Astrocyte (in vitro differentiated cells and primary cell): ENCODE measurements at places on chromosomes 6 and 20.

- peak overlapping the region; percentile 64 for H3K27ac ChIP-seq
- no peaks in the 10 kb centered on the region for H3K36me3 ChIP-seq
- H3K4me3 ChIP-seq, result no peak overlapping the region
- H3K27me3 ChIP-seq, result no peaks in the 10 kb centered on the region
Measured at GRCh38 chr6:139981066-139981624, 606.7 kb upstream of the CITED2 start.

GRCh38 chr6:127030836-127031235 lies 87.6 kb upstream of the RSPO3 start:
- H3K4me3 ChIP-seq, result no peak overlapping the region
- H3K36me3 ChIP-seq, result no peaks in the 10 kb centered on the region
- DNase-seq, result no peak
- H3K27me3 ChIP-seq, result no peaks in the 10 kb centered on the region
- no peaks in the 10 kb centered on the region for H3K4me1 ChIP-seq

DNA sequence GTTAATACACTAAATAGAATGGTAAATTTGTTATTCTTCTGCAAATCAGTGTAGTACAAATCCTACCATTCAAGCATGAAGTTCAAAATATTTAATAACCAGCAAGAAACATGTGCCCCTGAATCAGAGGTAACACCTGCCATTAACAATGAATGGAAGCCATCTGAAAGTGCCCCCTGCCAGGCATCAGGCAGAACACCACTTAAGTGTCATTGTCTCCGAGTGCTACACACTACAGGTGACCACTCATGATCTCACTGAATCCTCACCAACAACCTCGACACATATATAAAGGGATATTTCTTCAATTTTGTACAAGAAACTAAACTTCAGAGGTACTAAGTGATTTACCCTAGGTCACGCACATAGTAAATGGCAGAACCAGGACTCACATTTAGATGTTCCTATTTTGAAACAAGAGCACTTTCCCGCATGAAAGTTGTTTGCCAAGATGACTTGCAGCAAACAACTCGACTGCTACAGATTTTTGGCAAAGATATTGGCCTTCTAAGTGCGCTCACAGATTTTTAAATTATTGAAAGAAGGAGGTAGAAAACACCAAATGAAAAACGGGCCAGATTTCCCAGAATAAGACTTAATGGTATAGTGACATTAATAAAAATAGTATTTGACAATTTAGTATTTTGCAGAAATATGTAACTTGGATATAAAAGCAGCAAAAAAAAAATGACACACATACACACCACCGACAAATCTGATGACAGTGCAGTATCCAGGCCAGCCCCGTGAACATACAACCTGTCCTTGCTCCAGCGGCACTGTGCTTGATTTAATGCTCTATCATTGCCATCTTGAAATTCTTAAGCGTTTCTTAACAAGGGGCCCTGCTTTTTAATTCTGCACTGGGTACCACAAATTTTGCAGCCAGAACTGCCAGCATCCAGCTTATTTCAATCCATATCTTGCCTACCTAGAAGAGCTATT lies 274.5 kb downstream of the ALDH8A1 start:
- H3K36me3 ChIP-seq, result no peaks in the 10 kb centered on the region
- H3K27ac ChIP-seq, result no peak overlapping the region
- no peak for DNase-seq
- H3K4me1 ChIP-seq, result peaks cover 16% of the 10 kb centered on the region

DNA sequence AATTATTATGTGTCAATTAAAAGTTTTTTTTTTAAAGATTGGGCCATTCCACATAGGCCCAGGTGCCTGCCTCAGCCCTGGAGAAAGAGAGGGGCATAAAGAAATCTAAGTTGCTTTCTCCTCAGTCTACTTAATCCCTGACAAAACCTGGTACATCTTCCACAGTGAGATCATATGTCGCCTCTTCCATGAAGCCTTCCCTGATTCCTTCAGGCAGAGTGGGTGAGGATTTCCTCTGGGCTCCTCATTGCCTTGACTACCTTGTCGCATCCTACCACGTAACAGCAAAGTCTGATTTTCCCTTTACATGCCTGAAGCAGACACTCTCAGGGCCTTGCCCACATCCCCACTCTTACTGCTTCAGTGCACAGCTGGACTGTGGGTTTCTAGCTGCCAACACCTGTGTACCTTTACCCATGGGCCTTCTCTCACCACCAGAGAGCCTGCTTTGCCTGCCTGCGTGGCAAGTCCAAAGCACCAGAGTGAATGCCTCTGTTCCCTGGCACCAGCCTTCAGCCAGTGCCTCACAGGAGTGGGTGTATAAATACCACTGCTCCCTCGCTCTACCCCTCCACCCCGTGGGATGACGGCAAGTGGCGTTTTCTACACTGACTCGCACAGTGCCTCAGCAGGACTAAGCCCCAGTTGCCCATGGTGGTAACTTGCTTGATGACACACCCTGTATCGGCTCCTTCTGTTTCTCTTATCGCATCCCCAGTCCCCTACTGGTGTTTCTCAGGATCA lies 68.0 kb downstream of the EYA2 start:
- H3K27me3 ChIP-seq, result no peaks in the 10 kb centered on the region
- no peak overlapping the region for H3K4me3 ChIP-seq
- no peak overlapping the region for H3K27ac ChIP-seq
- H3K4me1 ChIP-seq, result peaks cover 14% of the 10 kb centered on the region

DNA sequence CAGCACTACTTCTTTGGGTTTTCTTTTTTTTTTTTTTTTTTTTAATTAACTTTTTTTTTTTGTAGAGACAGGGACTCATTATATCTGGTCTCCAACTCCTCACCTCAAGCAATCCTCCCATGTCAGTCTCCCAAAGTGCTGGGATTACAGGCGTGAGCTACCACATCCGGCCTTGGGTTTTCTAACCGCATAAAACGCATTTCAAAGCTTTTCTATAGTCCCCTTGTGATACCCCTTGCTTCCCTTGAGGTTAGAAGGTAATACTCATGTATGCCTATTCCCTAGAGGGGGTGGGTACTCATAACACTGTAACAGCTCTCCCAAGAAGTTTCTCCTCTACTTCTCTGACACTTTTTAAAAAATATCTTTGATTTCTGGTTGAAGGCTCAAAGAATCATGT lies 23.9 kb upstream of the ASCC3 start:
- no peaks in the 10 kb centered on the region for H3K36me3 ChIP-seq
- H3K4me3 ChIP-seq, result no peak overlapping the region
- H3K27me3 ChIP-seq, result no peaks in the 10 kb centered on the region
- no peaks in the 10 kb centered on the region for H3K4me1 ChIP-seq
- no peak for DNase-seq

- no peak for DNase-seq
- no peak overlapping the region for H3K27ac ChIP-seq
- H3K27me3 ChIP-seq, result peaks cover 12% of the 10 kb centered on the region
- H3K4me3 ChIP-seq, result no peak overlapping the region
Measured at GRCh38 chr6:3450888-3451287, 6.0 kb downstream of the SLC22A23 start.

GRCh38 chr6:4004249-4004648 lies 74.7 kb downstream of the FAM217A start:
- H3K4me1 ChIP-seq, result peaks cover 3% of the 10 kb centered on the region
- H3K27ac ChIP-seq, result no peak overlapping the region
- no peak for DNase-seq
- no peak overlapping the region for H3K4me3 ChIP-seq
- H3K36me3 ChIP-seq, result no peaks in the 10 kb centered on the region

GRCh38 chr20:49284818-49285217 lies 7.0 kb upstream of the ZNFX1 start:
- peak overlapping the region; percentile 28 for H3K4me3 ChIP-seq
- no peaks in the 10 kb centered on the region for H3K27me3 ChIP-seq
- H3K4me1 ChIP-seq, result peaks cover 68% of the 10 kb centered on the region
- DNase-seq, result no peak

- H3K27ac ChIP-seq, result no peak overlapping the region
- H3K4me1 ChIP-seq, result no peaks in the 10 kb centered on the region
- DNase-seq, result peak; percentile 31
- no peaks in the 10 kb centered on the region for H3K36me3 ChIP-seq
Measured at GRCh38 chr6:161279677-161280415, 6.0 kb upstream of the AGPAT4 start.

DNA sequence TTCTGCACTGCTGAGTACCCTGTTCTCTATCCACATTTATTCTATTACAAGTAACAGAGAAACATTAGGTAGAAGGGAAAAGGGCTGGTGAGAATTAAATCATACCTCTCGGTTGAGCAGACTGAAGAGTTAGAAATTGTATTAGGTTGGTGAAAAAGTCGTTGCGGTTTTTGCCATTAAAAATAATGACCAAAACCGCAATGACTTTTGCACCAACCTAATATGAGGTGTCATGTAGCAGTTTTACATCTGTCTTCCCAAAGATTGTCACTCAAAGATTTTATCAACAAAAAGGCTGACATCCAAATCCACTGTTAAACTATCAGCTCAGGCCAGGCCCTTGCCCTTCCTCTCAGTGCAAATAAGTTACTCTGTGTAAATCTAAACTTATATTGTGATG lies 28.3 kb upstream of the GRIK2 start:
- no peak for DNase-seq
- no peaks in the 10 kb centered on the region for H3K36me3 ChIP-seq
- H3K4me1 ChIP-seq, result no peaks in the 10 kb centered on the region

GRCh38 chr6:148501178-148501590 lies 158.5 kb downstream of the SASH1 start:
- H3K27ac ChIP-seq, result peak overlapping the region; percentile 75
- DNase-seq, result peak; percentile 98
- H3K36me3 ChIP-seq, result no peaks in the 10 kb centered on the region
- H3K4me3 ChIP-seq, result no peak overlapping the region
- H3K4me1 ChIP-seq, result peaks cover 24% of the 10 kb centered on the region

DNA sequence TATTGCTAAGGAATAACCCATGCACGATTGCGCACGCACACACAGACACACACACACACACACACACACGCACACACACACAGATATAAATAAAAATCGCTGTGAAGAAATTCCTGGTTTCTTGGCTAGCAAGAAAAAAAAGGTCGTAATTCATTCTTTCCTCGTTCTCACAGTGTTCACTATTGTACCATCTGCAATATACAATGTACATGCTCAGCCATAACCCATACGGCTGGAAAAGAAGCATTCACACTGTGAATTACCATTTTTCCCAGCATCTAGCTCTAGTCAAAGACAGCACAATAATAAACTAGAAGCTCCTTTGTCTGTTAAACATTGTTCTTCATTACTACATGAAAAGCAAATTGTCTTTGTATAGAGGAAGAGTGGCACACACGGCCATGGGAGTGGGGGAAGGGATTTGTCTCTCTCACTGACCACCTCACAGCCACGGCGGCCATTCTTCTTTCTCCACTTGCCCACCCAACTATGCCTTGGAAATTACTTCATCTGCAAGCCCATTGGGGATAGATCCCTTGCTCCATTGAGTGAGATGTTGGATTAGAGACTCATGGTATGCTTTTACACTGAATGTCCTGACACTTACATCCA lies 115.3 kb upstream of the ID4 start:
- H3K27ac ChIP-seq, result no peak overlapping the region
- no peaks in the 10 kb centered on the region for H3K36me3 ChIP-seq
- H3K4me1 ChIP-seq, result peaks cover 7% of the 10 kb centered on the region
- H3K27me3 ChIP-seq, result no peaks in the 10 kb centered on the region
- H3K4me3 ChIP-seq, result no peak overlapping the region

DNA sequence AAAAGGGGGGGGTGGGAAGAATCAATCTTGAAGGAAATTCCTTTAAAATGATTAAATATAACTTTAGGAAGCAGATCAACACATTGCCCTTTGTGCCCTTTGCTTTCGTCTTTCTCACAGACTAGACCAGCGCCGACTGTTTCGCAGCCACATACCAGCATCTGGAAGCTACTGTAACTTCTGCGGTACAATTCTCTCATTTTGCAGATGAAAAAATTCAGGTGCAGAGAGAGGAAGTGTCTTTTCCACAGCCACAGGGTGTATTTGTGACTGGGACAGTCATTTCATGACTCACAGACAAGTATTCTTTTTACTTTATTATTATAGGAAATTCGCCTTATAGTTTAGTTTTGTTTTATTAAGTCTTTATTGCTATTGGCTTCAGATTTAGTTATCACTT lies 84.2 kb downstream of the UST start:
- H3K27me3 ChIP-seq, result no peaks in the 10 kb centered on the region
- H3K36me3 ChIP-seq, result no peaks in the 10 kb centered on the region
- no peak for DNase-seq
- H3K4me1 ChIP-seq, result peaks cover 3% of the 10 kb centered on the region

DNA sequence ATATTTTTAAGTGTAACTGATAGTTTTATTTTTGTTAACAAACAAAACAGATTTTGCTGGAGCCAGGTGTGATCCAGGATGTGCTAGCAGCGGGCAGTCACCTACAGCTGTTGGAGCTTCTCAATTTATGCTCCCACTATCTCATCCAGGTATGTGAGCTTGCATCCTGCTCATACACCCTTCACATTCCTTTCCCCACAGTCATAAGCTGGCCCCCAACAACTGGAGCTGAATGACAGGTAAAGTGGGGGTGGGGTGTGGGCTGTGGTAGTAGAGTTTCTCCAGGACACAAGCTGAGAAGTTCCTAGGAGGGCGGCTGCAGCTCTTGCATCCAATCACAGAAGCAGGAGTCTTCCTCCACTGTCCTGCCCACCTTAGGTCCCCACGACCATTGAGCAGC lies 140.1 kb downstream of the KLHL32 start:
- H3K27ac ChIP-seq, result no peak overlapping the region
- no peaks in the 10 kb centered on the region for H3K36me3 ChIP-seq
- no peaks in the 10 kb centered on the region for H3K4me1 ChIP-seq
- H3K27me3 ChIP-seq, result peaks cover 9% of the 10 kb centered on the region

DNA sequence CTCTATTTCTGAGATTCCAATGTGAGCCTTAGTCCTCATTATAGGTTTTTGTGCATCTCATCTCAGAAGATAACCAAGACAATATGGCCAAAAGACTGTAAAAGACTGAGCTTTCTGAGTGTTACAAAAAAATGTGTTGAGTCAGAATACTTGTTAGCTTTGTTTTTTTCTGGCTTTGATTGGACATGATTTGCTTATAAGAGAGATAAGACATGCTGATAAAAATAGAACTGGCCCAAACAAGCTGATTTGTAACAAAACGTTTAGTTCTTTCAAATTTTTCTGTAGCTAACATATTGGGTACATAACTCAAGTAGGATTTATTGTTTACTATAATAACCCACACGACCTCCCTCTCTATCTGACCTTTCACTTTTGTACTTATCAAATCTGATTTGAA lies 32.9 kb downstream of the FILIP1 start:
- H3K36me3 ChIP-seq, result no peaks in the 10 kb centered on the region
- no peaks in the 10 kb centered on the region for H3K27me3 ChIP-seq
- no peaks in the 10 kb centered on the region for H3K4me1 ChIP-seq
- no peak overlapping the region for H3K4me3 ChIP-seq
- peak; percentile 53 for DNase-seq
- H3K27ac ChIP-seq, result no peak overlapping the region

- no peaks in the 10 kb centered on the region for H3K4me1 ChIP-seq
- H3K36me3 ChIP-seq, result no peaks in the 10 kb centered on the region
- H3K27ac ChIP-seq, result no peak overlapping the region
- H3K27me3 ChIP-seq, result peaks cover 12% of the 10 kb centered on the region
- no peak overlapping the region for H3K4me3 ChIP-seq
Measured at GRCh38 chr6:43269273-43270007, 26.2 kb downstream of the TTBK1 start.

GRCh38 chr6:33597551-33598322 lies 17.7 kb upstream of the BAK1 start:
- H3K4me3 ChIP-seq, result no peak overlapping the region
- H3K36me3 ChIP-seq, result no peaks in the 10 kb centered on the region
- no peak for DNase-seq
- H3K4me1 ChIP-seq, result peaks cover 7% of the 10 kb centered on the region
- no peaks in the 10 kb centered on the region for H3K27me3 ChIP-seq
